ENCODE measurements at places on chromosomes 13 and 19.

GRCh38 chr19:48353677-48354076 is 10.1 kb downstream of the TMEM143 start:
- peak; percentile 20 for DNase-seq

- DNase-seq: peak; percentile 92
These were observed 18.6 kb upstream of the LATS2 start for GRCh38 chr13:21079761-21080592.

DNA sequence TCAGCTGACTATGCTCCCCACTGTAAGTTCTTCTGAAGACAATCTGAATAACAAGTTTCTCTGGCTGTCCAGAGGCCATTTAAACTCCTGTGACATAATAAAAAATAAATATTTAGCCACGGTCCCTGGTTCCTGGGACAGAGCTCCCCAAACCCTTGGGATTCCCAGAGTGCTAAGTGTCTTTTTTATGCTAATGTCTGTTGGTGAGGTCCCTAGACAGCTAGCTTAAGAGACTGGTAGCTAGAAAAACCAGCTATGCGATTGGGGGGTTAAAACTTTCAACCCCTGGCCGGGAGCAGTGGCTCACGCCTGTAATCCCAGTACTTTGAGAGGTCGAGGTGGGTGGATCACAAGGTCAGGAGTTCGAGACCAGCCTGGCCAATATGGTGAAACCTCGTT is 5.9 kb downstream of the EPSTI1 start:
- no peak for DNase-seq

GRCh38 chr13:32659736-32660135 is 73.5 kb downstream of the PDS5B start:
- DNase-seq: peak; percentile 47

GRCh38 chr13:34410678-34411077 is 531.4 kb upstream of the NBEA start:
- DNase-seq: no peak

- DNase-seq: no peak
These were observed 78.6 kb upstream of the TEX29 start for GRCh38 chr13:111241862-111242261.

GRCh38 chr13:20340759-20341171 is 108.6 kb upstream of the GJB6 start:
- DNase-seq: peak; percentile 13

GRCh38 chr13:77516342-77516789 is 19.1 kb upstream of the SCEL start:
- DNase-seq: peak; percentile 21

- no peak for DNase-seq
These were observed 4.7 kb upstream of the TUBGCP3 start for GRCh38 chr13:112592647-112593046.

- DNase-seq: no peak
These were observed 18.2 kb upstream of the GTF2F2 start for GRCh38 chr13:45102136-45102507.

DNA sequence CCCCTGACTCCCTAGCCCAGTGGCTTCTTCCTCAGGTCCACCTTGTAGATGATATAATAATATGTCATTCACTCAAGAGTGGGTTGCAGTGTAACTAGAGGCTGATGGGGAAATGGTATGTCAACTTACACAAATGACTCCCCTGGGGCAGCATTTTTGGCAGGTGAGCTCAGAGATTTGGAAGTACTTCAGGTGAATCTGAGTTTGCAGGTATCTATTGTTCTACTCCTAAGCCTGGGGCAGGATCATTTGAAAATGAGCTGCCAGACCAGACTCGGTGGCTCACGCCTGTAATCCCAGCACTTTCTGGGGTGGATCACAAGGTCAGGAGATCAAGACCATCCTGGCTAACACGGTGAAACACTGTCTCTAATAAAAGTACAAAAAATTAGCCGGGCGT is 11.6 kb upstream of the CNMD start:
- no peak for DNase-seq

DNA sequence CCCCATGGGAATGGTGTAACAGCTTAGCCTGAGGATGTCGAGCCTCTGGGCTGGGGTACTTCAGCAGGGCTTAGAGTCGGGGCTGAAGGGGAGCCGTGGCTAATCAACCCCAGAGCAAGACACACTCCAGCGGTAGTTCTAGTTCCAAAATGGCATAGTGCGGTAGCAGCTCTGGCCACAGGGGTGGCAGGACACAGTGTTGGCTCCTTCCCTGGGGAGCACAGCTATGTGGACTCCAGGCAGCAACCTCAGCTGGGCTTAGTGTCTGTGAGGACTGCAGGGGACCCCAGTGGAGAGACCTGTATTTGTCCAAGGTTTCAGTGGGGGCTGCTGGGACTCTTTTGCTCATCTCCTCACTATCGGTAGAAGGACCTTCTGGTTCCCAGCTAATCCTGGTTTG is 70.8 kb upstream of the PCDH20 start:
- no peak for DNase-seq

- no peak for DNase-seq
These were observed 21.6 kb downstream of the RAB20 start for GRCh38 chr13:110539894-110540293.

GRCh38 chr13:45341799-45342500 is 967 bp upstream of the TPT1 start:
- DNase-seq: peak; percentile 62

- peak; percentile 82 for DNase-seq
These were observed 110.6 kb downstream of the PCDH9 start for GRCh38 chr13:67119481-67119894.

DNA sequence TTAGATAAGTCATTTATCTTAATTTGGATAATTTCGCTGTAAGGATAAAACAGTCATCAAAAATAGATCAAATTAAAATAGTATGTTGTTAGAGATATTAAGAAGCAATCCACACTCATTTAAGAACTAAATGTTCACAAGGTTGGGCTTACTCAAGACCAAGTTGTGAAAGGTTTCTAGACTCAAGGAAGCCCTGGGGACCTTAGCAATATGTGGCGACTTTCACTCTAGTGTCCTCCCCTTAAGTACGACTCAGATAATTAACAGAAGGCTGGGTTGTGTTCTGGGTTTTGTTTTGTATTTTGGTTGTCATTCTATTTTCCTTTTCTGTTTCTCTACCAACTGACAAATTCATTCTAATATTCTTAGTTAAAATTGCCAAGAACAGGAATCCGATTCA is 1008.0 kb downstream of the PCDH9 start:
- no peak for DNase-seq

DNA sequence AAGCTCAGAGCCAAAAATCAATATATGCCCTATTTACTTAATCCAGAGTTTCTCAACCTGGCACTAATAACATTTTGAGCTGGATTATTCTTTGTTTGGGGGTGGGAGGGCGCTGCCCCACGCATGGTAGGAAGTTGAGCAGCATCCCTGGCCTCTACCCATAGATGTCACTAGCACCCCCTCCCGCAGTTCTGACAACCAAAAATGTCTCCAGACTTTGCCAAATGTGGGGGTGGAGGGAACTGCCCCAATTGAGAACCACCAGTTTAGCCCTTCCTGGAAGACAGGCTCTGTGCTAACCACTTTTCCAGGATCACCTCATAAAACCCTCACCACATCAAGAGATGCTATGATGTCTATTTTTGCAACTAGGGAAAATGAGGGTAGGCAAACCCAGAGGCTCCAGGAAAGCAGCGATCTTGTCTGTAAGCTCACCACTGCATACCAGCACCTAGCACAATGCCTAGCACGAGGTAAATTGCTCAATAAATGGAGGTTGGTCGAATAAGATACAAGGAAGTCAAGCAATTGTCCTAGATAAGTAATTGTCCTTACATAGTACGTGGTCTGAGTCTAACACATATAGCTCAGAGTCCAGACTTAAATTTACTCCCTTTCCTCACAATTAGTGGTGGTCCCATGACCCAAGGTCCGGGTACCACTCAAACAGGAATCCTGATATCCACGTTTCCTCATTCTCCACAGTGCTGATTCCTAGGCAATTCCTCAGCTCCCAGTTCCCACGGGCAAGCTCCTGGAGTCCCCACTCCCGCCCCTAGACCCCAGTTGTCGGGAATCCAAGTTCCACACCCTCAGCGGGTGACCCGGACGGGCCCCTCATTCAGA is 892 bp downstream of the TRIR start:
- peak; percentile 59 for DNase-seq

- DNase-seq: no peak
These were observed 221.7 kb upstream of the GPC6 start for GRCh38 chr13:93004919-93005318.

GRCh38 chr19:8814176-8814575 is 17.9 kb downstream of the ZNF558 start:
- no peak for DNase-seq

GRCh38 chr19:18995804-18996241 is 37.5 kb downstream of the SUGP2 start:
- DNase-seq: peak; percentile 83

DNA sequence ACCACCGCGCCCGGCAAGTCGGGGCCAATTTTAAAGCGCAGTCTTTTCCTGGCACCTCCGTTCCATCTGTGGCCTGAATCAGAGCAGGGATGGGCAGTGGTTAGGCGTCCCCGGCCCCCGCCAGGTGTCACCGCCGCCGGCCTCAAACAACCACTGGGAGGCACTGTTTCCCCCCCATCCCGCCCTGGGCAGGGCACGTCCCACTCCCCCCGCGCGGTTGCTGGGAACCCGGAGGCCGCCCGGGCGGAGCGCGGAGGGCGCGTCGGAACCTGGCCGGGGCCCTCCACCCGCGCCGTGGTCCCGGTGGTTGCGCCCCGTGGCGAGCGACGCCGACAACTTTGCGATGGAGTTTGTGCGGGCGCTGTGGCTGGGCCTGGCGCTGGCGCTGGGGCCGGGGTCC is at the start of gene GRIN3B:
TSS of gene GRIN3B (plus strand) at position 325 of the 400 bp plus-strand sequence. CDS start at position 344, 19 bp downstream.
- peak; percentile 53 for DNase-seq

DNA sequence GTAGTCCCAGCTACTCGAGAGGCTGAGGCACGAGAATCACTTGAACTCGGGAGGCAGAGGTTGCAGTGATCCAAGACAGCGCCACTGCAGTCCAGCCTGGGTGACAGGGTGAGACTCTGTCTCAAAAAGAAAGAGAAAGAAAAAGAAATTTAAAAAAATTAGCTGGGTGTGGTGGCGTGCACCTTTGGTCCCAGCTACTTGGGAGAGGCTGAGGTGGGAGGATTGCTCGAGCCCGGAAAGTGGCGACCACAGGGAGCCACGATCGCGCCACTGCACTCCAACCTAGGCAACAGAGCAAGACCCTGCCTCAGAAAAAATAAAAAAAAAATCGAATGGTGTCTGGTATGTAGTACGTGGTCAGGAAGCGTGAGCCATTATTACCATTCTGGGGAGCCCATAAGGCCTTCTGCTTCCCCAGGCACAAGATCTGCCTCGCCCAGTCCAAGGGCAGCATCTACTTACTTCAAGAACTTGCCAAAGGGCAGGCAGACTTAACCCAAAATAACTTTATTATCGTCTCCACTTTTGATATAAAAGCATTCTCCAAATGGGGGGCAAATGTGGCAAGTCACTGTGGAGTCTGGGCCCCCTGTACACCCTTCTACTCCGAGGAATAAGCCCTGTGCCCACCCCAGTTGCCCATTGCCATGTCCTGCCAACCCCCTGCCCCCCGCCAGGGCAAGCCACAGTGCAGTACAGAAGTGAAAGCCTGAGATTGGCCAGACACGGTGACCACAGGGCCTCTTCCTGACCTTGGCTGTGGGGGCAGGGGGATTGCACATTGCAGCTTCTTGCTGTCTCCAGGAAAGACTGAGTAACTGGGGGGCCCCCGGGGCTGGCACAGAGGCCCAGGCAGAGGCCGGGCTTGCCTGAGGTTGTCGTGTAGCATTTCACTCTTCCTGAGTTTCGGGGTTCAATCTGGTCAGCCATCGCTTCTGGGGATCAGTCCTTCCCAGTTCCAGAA is 12.6 kb downstream of the CCL25 start:
- no peak for DNase-seq

DNA sequence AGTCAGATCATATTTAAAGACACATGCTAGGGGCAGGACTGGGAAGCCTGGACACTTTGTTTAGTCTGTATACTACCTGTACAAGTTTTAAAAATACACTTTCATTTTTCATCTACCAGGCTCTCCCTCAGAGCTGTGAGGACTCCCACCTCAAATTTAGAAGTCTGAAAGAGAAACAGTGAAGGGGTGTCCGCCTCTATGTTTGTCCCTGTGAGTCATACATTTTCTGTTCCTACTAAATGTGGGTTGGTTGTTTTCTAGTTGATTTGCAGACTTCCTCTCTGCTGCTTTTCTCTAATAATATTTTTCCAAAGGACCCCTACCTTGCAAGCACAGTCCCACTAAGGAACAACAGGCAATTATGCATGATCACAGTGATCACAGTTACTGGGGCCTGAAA is 110.5 kb downstream of the ENOX1 start:
- DNase-seq: no peak

DNA sequence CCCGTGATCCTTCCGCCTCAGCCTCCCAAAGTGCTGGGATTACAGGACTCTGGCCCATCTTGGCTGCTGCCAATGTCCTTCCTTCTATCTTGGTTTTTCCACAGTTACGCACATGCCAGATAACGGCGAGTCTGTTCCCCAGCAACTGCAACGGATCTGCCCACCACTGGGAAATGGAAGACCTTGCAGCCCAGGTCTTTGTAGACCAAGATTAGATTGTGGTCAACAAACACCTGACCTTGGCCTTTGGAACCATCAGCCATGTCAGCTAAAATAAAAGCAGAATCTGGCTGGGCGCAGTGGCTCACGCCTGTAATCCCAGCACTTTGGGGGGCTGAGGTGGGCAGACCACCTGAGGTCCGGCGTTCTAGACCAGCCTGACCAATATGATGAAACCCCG is 10.4 kb upstream of the LDLR start:
- no peak for DNase-seq

GRCh38 chr19:28486926-28487325 is 726.0 kb downstream of the UQCRFS1 start:
- no peak for DNase-seq

GRCh38 chr19:58338336-58338735 is 11.5 kb downstream of the ZSCAN22 start:
- no peak for DNase-seq

GRCh38 chr13:102654756-102655155 is 40.1 kb downstream of the METTL21C start:
- no peak for DNase-seq

- DNase-seq: peak; percentile 94
These were observed 116.9 kb downstream of the EFNB2 start for GRCh38 chr13:106418556-106418955.

GRCh38 chr19:50723735-50724521 is 764 bp downstream of the CLEC11A start:
- DNase-seq: no peak

DNA sequence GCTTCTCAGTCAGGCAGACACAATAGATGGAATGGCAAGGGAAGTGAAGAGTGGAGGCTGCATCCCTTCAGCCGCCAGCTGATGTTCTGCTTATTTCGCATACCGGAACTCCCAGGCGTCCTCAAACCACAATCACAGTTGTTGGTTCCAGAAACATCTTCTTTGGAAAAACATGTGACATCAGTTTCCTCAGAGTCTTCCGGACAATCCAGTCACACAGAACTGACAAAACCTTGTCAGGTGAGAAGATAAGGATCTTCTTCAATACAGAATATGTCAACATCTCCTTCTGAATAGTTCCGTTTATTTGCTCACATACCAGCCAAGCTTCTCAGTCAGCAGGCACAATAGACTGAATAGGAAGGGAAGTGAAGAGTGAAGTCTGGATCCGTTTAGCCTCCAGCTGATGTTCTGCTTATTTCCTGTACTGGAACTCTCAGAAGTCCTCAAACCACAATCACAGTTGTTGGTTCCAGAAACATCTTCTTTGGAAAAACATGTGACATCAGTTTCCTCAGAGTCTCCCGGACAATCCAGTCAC is 45.1 kb upstream of the CEACAM21 start:
- DNase-seq: peak; percentile 32
